ENCODE measurements at places on chromosomes 3 and 15. TPM values are rescaled to one million over a fixed set of nuclear protein-coding genes. Genes with fewer than 3 reads are reported as not detected.

ARGFX gene
- total RNA-seq = not detected

SLC51A gene
- total RNA-seq = not detected

KLHDC8B gene
- 17.7 TPM for total RNA-seq

RBSN gene
- 10.1 TPM for total RNA-seq

CLDN18 gene
- not detected for total RNA-seq
